Activated CD8-positive, alpha-beta memory T cell treated with anti-CD3 and anti-CD28 coated beads, Interleukin-2, amount 50 U/mL, for 48 hours (primary cell): ENCODE measurements at places on chromosomes 13 and 19.

GRCh38 chr13:114325729-114326128, 11.4 kb downstream of the CHAMP1 start:
- no peak for DNase-seq

GRCh38 chr13:113397608-113398425, 33.9 kb upstream of the GRTP1 start:
- no peak for DNase-seq

DNA sequence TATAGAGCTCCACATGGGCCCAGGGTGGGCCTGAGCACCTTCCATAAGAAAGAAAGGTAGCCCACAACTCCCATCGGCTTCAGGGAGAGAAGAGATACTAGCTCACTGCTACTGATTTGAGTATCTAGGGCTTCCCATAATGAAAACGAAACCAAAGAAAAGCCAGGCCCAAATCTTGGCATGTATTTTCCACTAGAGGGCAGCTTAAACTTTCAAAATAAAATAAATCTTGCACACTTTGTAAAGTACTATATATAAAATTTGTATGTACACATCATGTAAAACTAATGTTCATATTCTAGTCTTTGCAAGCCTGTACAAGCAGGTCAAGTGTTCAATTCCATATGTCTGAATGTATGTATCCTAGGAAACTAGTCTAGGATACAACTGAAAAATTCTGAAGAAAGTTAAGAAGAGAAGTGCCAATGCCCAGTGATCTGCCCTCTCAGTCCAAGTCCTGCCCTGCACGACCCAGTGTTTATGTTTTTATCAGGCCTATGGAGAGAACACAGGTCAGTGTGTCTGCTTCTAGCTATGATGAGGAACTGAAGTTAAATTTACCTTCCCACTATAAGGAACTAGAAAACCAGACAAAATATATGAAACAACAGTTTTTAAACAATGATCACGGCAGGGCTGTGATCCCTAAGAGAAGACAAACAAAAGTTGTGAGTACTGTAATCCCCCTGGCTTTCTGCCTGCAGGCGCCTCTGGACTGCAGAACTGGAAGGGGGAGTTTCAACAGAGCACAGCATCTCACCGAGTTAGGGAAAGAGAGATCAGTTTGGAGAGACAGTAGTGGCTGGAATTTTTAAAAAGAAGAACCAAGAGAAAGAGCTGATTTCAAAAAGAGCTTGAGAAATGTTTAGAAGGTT, 475.7 kb downstream of the UQCRFS1 start:
- DNase-seq: no peak

DNA sequence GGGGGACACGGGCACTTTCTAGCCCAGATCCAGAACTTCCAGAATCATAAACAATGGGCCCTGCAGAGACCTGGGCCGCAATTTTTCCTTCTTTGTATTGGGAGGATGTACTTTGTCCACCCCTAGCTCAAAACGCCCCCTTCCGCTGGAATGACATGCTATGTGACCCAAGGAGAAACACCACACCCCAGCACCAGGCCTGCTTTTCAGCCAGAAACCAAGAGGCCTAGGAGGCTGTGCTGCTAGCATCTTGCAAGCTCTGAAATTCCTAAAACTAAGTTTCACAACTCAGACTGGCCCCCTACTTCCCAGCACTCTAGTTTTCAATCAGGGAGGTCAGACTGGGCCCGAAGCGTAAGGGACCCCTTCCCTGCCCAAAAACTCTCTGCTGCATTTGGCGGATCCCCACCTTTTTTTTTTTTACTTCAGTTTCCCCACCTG, 538 bp downstream of the LSM4 start:
- peak; percentile 75 for DNase-seq

- DNase-seq: no peak
Observed at GRCh38 chr13:49927755-49928154, 8.4 kb downstream of the SPRYD7 start.

- no peak for DNase-seq
Observed at GRCh38 chr13:41590122-41590521, 132.8 kb downstream of the RGCC start.

GRCh38 chr19:58572026-58572817, 913 bp downstream of the MZF1 start:
- DNase-seq: no peak

GRCh38 chr13:66138172-66138811, 1091.8 kb downstream of the PCDH9 start:
- DNase-seq: no peak

DNA sequence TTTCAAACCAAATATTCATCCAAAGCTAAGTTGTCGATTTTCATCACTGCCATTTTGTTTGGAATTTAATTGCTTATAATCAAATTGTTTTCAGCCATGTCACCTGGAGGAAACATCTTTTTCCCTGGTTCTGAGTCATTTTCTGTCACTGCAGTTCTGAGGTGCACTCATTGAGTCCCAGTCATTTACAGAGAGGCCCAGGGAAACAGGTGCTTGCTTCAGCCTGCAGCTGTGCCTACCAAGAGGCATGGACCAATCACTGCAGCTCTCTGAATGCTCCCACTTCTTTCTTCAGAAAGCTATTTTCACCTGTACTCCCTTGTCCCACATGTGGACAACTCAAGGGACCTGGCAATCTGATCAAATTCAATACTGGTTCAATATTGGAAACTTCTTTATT, 308.1 kb downstream of the COG6 start:
- DNase-seq: no peak

DNA sequence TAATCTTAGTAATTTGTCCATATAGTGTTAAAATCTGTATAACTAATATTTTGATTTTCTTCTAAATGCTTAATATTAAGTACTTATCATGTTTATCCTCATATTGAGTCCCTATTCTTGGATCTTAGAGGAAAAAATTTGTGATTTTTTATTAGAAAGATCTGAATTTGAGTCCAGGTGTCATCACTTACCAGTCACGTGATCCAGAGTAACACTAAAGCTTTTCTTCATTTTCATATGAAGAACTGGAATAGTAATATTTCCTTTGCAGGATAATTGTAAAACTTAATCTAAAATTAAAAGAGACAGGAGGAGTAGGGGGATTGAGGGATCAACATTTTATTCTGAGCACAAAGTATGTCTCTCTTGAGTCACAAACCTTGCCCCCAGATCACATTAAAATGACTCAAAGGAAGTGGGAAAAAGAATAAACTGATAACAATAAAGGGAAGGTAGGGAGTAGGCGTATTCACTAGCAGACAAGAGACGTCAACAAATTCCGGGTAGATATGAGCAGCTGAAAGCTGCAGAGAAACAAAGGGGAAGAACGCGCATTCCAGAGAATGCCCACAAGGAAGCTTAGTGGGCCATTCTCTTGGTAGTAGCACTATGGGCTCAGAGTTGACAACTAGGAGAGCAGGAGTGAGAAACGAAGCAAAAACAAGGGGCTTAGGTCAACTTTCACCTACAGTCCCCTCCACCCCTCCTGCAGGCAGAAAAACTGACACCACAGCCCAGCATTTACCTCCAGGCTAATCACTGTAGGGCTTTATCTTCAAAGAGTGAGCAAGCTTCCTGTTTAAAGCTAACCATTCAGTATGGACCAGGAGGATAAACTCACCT, 123.1 kb downstream of the SPRY2 start:
- no peak for DNase-seq

DNA sequence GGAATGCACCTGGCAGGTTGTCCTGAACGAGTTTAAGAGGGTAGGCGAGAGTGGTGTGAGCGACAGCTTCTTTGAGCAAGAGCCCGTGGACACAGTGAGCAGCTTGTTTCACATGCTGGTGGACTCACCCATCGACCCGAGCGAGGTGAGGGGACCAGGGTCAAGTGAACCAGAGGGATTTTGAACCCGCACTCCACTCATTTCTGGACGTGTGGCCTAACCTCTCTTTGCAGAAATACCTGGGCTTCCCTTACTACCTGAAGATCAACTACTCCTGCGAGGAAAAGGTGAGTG, 1.7 kb downstream of the CATSPERG start:
- DNase-seq: no peak

DNA sequence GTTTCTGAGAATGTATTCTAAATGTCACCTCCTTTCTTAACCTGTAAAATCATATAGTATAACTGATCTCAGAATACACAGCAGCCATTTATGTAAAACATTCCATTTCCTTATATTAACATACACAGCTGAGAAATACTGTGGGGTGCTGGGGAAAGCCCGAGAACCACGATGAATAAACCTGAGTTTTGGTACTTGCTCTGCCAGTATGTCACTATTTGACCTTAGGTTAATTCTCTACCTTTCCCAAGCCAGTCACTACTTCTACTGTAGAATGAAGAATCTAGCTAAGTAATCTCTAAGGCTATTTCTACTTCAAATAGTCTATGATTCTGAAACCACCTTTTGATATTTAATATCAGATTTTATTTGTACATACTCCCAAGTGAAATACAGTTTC, 173.7 kb downstream of the TBC1D4 start:
- DNase-seq: no peak

DNA sequence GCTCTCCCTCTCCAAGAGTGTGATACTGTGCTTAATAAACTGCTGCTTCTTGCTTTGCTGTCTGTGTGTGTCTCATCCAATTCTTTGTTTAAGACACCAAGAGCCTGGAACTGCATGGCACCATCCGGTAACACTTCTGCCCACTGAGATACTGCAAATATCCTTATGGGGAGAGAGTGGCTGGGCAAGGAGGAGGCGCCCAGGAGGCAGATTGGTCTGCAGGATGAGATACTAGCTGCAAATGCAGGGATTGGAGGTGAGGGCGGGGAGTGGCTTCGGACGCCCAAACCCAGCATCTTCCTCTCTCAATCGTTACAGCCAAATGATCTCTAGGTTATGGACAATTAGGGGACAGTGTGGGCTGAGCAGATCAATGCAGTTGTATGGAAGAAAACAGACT, 1.7 kb upstream of the SIGLEC7 start:
- DNase-seq: peak; percentile 42

GRCh38 chr19:6766357-6767080, 716 bp downstream of the SH2D3A start:
- no peak for DNase-seq

DNA sequence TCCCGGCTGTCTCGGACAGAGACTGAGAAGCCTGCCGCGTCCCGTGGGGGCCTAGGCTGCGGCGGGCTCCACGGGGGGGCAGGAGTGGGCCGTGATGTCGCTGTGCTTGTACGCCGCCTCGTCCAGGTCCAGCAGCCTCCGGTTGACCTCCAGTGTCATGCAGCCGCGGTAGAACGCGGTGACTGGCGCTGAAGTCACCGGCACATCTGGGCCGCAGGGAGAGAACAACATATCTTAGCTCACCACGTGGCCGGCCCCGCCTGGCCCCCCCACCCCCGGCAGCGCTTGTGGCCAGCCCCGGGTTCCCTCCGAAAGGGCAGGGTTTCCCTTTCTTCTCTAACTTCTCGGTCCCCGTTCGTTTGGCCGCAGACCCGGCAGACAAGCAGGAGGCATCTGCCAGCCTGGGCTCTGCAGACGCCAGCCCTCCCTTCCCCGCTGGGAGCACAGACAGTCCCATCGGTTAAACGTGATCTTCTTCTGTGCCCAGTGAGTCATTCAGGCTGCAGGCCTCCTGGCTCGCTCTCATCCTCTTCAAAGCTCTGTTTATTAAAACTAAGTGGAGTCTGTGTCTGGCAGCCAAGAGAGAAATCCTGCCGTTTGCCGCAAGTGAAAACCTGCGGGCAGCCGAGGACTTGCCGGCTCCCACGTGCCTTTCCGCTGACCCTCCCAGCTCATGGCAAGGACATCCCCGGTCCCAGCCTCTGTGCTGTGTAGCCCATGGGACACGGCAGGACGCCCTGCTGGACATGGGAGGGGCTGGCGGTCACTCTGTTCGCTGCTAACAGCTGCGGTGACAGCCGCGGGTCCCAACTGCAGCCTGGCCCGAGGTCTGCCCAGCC, 42.8 kb downstream of the GAS6 start:
- DNase-seq: no peak

DNA sequence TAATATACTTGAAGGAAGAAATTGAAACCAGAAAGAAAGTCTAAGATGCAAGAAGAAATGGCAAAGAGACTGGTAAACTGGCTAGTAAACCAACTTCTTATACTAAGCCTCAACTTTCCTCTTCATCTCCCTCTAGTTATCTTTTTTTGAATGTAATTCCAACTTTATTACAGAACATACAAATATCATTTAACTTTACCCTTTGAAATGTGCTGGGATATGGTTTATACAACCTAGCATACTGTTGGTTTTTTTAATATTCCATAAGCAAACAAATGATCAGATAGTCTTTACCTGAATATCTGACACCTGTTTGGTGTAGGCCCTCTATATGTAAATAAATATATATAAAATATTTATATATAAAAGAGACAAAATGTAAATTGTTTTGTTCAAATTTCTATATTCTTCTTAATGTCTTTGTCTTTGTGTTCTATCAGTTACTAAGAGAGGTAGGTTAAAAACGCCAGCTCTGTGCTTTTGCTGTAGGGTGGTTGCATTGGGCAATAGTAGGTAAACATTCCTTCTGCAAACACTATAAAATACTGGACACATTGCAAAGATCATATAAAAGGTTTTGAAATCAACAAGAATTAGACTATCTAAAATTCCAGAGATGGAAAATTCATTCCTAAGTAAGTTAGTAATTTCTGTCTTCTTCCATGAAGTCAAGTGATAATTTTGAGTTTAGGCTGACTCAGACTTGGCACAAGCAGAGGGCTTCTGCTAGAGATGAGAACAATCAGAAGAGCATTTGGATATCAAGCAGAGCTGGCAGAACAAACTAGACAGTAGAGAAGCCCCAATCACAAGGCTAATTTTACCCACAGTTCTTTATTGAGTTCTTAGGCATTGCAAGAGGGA, 383.3 kb downstream of the RFC3 start:
- DNase-seq: no peak

DNA sequence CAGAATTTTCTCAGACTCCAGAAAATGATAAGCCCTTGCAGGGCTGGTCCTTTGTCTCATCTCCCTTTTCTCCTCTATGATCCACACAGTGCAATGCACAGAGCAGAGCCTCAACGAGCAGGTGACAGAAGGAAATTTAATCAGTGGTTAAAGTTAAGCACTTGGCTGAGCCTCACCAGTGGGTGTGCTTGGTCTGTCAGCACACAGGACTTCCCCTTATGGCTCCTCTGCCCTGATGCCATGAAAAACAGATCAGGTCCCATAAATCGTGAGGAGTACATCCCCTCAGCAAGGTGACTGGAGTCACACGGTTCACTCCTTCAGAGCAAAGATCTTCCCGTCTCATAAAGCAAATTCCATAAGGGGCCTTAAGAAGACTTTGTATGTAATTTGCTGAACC, 818.2 kb downstream of the UQCRFS1 start:
- no peak for DNase-seq

DNA sequence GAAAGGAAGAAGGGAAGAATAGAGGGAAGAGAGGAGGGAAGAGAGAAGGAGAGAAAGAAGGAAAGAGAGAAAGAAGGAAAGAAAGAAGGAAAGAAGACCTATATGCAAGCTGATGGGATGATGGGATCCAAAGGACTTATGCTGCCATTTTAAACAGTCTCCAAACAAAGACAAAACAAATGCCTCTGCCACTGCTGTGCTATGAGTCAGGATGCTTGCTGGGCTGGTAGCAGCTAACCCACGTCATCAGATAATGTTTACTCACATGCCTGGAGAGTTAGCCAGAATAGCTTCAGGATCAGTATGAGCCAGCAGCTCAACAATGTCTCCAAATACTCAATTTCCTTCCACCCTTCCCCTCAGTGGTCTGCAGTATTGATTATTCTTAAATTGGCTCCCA, 12.0 kb upstream of the ZNF274 start:
- no peak for DNase-seq

- DNase-seq: no peak
Observed at GRCh38 chr19:42229855-42230351, 9.8 kb downstream of the ZNF526 start.

- no peak for DNase-seq
Observed at GRCh38 chr19:6466526-6467248, 2.6 kb downstream of the CRB3 start.

GRCh38 chr13:33123066-33123859, 107.0 kb downstream of the KL start:
- no peak for DNase-seq

- no peak for DNase-seq
Observed at GRCh38 chr13:109740721-109741120, 45.7 kb downstream of the IRS2 start.
